ENCODE measurements at places on chromosomes 16 and 17.

- peak; percentile 97 for DNase-seq
These were observed at the start of the genes FTO and RPGRIP1L for GRCh38 chr16:53703590-53704444. Gene FTO (plus strand): TSS chr16:53704156. Gene RPGRIP1L (minus strand): TSS chr16:53703859. CDS start chr16:53700723, 3,136 bp downstream.

GRCh38 chr17:19017401-19017800 lies 12.8 kb upstream of the FAM83G start:
- DNase-seq, result no peak

GRCh38 chr17:2724784-2725164 lies 13.2 kb upstream of the CLUH start:
- DNase-seq, result no peak

DNA sequence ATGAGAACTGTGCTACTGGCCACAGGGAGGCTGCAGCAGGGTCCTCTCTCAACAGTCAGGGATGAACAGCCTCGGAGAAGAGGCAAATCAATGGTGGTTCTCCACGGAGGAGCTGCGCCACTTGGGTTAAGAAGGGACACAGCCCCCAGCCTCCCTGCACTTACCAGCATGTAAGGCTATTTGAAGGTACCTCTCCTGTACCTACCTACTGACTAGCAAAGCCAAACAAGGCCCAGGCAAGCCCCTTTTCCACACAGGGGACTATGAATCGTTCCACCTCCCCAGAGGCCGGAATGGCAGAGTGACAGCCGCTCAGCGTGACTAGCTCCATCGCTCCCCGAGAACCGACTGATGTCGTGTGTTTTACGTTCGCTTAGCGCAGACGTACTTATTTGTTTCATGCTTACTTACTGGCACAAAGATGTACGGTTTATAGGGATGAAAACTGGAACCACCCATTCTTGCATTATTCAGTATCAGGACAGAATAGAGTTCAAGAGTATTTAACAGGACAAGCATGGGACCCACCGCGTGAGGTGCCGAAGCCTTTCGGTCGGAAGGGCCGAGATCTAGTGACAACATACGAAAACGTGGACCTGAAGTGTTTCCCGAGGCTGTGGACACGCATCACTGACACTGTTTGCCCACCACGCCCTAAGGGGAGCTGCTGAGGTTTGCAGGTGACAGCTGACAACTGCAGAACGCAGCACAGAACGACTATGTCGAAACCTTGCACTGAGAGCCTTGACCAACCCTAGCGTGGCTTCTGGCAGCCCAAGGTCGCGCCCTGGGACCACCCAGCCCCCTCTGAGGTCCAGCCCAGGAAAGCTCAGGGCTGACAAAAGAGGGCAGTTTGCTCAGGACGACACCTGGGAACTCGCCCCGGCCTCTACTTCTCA lies 1.0 kb downstream of the TEPSIN start:
- no peak for DNase-seq

DNA sequence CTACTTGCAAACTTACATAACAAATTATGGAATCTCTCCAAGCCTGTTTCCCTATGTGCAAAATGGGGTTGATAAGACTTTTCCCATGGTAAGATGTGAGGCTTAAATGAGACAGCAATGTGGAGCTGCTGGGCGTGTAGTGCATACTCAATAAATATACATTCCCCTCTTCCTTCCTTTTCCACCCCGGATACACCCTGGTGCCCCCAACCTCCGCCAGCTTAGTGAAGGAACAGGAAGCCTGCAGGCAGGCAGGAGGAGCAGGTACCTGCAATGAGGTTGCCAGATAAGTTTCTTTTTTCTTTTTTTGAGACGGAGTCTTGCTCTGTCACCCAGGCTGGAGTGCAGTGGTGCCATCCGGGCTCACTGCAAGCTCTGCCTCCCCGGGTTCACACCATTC lies 14.9 kb downstream of the C17orf50 start:
- DNase-seq, result no peak

DNA sequence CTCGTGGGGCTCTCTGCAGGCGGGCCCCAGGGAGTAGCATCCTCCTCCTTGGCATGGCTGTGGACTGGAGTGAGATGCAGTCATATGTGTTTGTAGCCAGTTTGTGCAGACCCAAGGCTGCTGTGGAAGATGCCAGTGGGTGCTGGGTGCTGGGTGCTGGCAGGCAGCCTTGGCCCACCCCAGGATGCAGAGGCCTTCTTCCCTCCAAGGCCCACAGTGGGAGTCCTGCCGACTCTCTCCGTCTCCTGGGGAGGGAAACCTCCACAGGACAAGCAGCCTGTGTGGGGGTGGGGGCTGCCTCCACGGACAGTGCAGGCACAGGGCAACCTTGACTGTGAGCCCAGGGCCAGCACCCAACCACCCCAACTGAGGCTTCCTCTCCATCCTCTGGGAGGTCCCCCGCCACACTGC lies 13.8 kb upstream of the TMEM92 start:
- DNase-seq, result no peak

DNA sequence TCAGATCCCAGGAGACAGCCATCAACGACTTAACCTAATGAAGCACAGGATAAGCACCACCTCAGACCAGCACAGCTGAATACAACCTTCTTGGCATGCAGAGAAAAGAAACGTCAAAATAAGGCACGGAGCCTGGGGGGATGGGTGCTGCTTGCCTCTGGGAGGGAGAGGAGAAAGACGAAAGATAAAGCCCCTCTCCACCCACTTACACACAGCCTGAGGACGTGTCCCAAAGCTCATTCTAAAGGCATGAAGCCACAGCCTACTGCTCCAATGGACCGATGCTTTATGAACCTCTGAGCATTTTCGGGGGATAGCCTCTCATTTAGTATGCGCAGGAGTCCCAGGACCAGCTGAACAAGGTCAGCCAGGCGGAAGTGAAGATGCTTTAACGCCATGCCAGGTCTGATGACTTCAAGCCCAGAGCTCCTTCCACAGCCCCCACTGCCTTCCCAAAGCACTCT lies 31.1 kb downstream of the ST3GAL2 start:
- no peak for DNase-seq

- DNase-seq, result no peak
These were observed at the start of gene ALOXE3 for GRCh38 chr17:8117980-8118768. Gene ALOXE3 (minus strand): TSS chr17:8118514. CDS start chr17:8117990, 524 bp downstream.

GRCh38 chr17:41919165-41919817 lies 540 bp upstream of the ACLY start:
- peak; percentile 18 for DNase-seq

GRCh38 chr16:85252461-85252860 lies 140.2 kb upstream of the CIBAR2 start:
- DNase-seq, result no peak

GRCh38 chr17:32629563-32630190 lies 142.9 kb downstream of the CDK5R1 start:
- no peak for DNase-seq

DNA sequence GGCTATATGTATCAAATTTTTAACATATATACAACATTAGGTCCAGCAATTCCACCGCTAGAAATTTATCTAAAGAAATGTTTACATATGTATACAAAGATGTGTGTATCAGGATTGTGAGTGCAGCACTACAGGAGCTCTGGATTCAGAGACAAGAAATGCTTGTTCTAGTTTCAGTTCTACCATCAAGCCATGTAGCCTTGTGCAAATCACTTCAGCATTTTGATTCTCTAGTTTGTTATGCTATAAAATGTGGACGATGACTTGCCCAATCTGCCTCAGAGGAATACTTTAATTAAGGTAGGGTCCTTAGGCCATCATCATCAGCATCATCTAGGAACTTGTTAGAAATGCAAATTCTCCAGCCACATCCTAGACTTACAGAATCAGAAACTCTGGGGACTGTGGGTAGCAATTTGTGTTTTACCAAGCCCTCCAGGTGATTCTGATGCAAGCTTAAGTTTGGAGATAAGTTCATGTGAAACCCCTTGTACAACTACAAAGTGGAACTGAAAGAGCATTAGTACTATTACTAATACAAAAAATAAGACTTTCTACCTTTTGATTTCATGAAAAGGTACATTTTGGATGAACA lies 131.2 kb upstream of the CORO6 start:
- no peak for DNase-seq

DNA sequence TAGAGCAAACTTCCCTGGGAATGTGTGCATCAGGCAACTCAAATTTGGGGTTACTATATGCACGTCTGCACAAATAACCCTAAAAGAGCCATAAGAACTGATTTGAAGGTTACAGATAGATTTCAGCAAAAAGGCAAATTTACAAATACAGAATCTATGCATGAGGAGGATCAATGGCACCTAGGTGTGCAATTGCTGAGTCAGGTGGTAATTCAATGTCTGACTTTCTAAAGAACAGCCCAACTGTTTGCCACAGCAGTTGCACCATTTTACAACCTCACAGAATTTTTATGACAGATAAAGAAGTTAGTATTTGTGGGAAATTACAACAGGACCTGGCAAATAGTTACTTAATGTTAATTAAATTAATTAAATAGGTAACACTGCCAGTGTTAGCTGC lies 405.5 kb downstream of the TMEM114 start:
- DNase-seq, result no peak

DNA sequence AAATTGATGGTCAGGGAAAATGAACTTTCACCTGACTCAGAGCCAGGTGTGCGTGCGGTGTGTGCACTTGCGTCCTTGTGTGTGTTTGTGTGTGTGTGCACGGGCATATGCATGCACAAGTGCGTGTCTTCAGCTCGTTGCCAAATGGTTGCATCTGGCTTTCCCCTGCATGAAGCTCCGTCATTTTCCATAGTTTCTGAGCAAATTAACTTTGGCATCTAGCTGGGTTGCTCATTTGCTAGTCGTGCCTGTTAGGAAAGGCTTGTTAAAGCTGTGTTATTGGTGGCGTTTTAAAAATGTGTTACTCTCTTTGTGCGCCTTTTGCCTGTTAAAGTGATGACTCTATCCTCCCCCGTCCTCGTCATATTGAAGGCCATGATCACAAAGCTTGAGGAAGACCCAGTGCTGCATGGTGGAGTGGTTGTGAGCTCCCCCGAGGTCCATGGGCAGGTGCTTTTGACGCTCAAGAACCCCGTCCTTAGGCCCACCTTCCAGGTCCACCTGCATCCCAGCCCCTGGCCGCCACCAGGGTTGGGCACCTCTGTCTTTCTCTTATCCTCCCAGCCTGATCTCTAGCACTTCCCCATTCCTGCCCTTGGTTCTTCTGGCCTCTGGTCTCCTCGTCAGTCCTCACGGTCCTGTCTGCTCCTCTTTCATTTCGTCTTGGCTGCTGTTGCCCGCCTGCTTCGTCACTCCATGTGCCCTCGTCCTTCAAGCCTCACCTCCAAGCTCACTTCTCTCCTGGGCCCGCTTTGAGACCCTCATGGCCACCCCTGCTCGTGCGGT lies 355.8 kb downstream of the SNX29 start:
- no peak for DNase-seq

- DNase-seq, result no peak
These were observed 54.3 kb upstream of the RBFOX3 start for GRCh38 chr17:79664930-79665737.

DNA sequence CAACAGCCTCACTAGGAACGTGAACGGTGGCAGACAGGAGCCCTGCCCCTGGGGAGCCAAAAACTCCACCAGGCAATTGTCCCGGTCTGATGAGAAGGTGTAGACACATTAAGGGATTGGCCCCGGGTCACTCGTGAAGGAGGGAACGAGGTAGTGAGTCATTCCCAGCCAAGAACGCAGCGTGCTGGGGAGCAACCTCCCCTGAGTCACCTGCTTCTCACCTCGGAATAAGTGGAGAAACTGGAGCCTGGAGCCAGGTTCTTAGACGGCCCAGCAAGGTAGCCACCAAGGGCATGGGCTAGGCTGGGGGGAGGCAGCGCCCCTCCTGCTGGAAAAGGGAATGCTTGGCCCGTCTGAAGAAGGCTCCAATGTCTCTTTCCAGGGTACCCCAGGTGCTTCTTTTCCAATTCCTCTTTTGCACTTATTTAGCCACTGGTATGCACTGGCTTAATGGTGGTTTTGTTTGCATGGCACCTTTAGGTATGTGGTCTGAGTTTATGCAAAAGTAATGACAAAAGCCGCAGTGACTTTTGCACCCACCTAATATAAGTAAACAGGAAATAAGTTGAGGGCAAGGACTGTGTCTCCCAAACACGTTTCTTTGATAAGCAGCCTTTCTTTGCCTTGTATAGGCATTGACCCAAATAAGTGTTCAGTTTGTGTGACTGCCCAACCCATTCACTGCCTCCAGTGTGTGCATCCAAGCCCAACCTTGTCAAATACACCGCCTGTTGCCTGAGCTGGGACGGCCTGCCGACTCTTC lies 1.8 kb upstream of the HELZ start:
- no peak for DNase-seq

- no peak for DNase-seq
These were observed 790 bp downstream of the CRHR1 start for GRCh38 chr17:45784741-45785479.

- DNase-seq, result no peak
These were observed 6.3 kb upstream of the TBCD start for GRCh38 chr17:82745524-82745923.

DNA sequence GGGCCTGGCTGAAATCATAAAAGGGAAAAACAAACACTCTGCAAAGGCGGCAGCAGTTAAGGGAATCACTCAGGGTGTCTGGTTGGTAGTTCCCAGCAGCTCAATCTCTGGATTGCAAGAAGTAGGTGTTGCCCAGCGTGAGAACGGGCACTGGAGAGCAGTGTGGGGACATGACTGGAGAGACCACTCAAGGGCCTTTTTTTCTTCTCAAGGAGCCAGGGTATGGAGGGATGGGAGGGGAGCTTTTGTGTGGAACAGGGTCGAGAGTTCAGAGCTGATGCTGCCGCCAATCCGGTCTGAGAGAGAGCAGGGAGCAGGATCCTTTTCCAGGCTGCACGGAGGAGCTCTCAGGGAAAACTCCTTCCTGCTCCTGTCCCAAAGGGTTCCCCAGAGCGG lies 15.2 kb downstream of the SCNN1B start:
- no peak for DNase-seq

GRCh38 chr17:78276098-78276887 lies 44.9 kb downstream of the TMEM235 start:
- DNase-seq, result no peak

DNA sequence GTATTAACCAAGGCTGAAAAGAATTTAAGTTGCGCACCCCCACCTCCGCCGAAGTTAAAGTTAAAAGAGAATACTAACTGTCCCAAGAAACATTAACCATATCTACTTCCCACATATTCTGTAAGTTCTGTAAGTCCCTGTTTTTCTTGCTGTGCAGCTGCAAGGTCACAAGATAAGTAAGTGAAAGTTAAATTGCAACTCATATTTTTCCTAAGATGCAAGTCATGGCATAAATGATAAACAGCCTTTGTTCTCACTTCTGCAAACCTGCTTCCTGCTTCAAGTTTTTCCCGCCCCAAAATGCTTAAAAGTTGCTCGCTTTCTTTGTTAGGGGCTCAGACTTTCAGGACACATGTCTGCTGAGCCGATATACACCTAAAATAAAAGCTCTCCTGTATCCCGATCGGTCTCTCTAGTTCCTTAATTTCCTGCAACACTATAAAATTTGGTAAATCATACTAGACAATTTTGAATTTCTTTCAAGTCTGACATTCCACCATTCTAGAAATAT lies 32.6 kb upstream of the ABCA9 start:
- no peak for DNase-seq
